ENCODE measurements at places on chromosomes 2 and 18.

DNA sequence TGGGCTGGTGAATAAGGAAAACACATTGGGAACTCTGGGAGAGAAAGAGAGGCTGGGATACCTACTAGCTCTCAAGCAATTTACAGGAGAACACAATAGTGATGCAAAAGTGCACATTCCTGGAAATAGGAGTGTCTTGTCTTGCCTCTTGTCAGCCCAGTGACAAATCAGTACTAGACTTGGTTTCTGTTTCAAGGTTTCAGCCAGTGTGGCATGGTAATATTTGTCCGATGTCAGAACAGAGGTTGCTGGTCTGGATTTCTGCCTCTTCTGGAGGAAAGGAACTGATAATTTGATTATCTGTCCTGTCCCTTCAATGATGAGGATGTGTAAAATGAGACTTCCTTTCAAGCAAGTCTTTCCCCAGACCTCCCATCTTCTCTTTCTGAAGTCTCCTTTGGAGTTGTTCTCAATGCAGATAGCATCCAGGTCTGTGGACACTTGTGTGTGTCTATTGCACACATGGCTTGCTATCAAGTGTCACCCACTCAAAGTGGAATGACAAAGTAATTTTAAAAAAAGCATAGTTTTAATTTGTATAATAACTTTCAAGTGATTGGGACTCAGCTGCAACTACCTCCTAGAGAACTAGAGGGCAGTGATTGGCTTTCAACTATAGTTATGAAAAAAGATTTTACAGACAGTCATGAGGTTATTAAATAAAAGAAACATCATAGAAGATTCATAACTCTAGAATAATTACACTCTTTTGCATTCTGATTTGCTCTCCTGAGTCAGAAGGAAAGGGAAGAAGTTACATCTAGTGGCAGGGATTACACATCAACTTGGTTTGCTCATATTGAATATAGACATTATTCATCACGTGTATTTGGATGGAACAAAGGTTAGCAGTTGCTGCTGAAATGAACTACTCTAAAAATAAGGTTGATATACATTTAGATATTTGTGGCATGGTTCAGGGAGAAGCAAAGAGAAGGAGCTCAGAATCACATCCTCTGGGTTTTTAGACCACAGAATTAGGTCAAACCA lies 4.5 kb downstream of the GPR39 start:
- no peak for DNase-seq

DNA sequence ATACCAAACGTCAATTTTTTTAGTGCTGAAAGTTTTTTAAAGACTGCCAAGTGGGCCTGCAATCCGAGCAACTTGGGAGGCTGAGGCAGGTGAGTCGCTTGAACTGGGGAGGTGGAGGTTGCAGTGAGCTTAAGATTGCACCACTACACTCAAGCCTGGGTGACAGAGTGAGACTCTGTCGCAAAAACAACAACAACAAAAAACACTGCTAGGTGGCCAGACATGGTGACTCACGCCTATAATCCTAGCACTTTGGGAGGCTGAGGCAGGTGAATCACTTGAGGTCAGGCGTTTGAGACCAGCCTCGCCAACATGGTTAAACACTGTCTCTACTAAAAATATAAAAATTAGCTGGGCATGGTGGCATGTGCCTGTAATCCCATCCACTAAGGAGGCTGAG lies 202.8 kb upstream of the COPS8 start:
- no peak for DNase-seq

- DNase-seq, result no peak
These were observed 25.4 kb downstream of the MPHOSPH10 start for GRCh38 chr2:71155846-71156245.

DNA sequence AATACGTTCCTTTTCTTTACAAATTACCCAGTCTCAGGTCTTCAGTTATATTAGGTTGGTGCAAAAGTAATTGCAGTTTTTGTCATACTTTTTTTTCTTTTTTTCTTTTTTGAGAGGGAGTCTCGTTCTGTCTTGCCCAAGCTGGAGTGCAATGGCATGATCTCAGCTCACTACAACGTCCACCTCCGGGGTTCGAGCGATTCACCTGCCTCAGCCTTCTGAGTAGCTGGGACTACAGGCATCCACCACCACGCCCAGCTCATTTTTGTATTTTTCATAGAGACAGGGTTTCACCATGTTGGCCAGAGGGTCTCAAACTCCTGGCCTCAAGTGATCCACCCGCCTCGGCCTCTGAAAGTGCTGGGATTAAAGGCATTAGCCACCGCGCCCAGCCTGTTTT lies 43.8 kb upstream of the ASAP2 start:
- no peak for DNase-seq

- no peak for DNase-seq
These were observed 365.1 kb upstream of the NETO1 start for GRCh38 chr18:73232933-73233332.

- no peak for DNase-seq
These were observed 33.2 kb downstream of the ADCY3 start for GRCh38 chr2:24886691-24887304.

DNA sequence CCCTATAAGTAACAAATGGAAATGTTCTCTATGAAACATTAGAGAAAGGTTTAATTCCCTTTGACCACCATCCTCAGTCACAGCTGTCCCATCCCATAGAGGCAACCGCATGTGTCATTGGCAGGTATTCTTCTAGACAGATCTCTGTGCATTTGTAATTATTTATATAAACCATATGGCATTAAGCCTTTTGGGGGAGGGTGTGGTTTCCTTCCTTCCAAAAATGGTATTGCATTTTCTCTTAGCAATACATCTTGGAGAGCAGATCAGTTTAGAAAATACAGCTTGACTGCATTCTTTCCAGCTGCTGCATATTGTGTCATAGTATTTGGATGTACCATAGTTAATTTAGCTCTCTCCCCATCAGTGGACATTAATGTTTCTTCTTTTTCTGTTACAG lies 57.7 kb downstream of the LCLAT1 start:
- no peak for DNase-seq

- no peak for DNase-seq
These were observed 821.1 kb downstream of the TRIB2 start for GRCh38 chr2:13537771-13538349.

DNA sequence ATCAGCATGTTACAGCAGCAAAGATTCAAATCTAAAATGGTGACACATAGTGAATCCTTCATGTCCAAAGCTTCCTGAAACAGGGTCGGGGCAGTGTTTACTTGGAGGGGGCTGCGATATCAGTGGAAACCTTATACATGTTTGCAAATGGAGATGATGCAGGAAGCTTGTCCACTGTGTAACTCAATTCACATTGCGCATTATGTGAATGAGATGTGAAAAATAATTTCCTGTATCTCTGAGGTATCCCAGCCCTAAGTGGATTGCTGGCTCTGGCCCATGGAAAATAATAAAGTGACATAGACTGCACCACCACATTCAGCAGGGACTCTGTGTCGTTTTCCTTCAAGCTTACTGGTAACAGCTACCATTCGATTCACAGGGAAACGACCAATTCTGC lies 505.5 kb downstream of the GALR1 start:
- DNase-seq, result no peak

DNA sequence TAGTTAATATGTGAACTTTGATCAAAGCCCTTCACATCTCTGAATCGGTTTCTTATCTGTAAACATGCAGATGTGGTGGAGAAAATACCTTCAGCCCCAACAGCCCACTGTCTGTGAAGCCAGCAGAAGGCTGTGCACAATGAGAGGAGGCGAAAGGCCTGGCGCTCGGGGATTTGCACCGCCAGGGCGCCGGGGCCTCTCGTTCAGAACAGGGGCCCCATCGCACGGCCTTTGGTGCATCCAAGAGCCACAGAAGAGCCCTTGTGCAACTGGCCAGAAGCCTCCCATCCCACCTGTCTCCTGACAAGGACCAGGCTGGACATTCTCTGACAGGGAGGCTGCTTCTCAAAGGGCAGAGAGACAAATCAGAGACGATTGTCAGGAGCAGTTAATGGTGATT lies 407.2 kb upstream of the MYT1L start:
- no peak for DNase-seq

DNA sequence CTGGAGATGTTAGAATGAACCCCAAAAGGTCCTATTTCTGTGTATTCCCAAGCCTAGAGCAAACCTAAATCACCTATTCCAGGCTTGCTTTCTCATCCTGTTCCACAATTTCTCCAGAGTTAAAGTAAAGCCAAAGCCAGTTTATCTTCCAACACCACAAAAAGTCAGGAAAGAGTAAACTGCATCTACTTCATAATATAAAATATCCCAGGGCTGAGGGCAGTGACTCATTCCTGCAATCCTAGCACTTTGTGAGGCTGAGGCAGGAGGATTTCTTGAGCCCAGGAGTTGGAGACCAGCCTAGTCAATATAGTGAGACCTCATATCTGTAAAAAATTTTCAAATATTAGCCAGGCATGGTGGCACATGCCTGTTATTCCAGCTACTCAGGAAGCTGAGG lies 241.4 kb downstream of the CDH20 start:
- no peak for DNase-seq

GRCh38 chr2:150983314-150983897 lies 278.3 kb downstream of the RBM43 start:
- DNase-seq, result no peak

DNA sequence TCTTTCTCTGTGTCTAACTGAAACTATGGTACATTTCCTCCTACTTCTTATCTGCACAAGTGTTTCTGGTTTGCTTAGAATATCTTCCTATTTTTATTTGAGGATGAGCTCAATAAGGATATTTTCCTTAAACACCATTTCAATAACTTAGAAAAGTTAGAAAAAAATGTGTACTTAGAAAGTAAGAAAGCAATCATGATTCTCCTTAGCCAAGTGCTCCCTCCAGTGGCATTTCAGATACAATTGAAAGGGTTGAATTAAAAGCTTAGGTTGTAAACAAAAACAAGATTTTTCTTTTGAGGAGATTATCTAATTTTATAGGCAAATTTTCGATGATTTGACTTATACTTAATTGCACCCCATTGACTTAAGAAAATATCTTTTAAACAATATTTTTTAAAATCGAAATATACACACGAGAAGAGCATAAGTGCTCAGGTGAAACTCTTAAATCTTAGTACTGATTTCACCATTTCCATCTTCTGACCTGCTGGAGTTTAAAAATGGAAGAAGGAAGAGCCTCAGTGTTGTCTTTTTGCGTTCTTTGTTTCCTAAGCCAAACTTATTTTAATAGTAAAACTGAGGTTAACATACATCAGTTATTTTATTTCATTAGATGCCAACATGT lies 26.9 kb downstream of the C18orf63 start:
- DNase-seq, result peak; percentile 60
